Amygdala (tissue), 56 donors: ENCODE measurements at places on chromosomes 16 and 17.
A peak's percentile ranks its signal among the peaks of the same experiment; 100 is the strongest.

GRCh38 chr16:2777903-2778629 is 986 bp upstream of the ELOB start:
- DNase-seq = no peak

DNA sequence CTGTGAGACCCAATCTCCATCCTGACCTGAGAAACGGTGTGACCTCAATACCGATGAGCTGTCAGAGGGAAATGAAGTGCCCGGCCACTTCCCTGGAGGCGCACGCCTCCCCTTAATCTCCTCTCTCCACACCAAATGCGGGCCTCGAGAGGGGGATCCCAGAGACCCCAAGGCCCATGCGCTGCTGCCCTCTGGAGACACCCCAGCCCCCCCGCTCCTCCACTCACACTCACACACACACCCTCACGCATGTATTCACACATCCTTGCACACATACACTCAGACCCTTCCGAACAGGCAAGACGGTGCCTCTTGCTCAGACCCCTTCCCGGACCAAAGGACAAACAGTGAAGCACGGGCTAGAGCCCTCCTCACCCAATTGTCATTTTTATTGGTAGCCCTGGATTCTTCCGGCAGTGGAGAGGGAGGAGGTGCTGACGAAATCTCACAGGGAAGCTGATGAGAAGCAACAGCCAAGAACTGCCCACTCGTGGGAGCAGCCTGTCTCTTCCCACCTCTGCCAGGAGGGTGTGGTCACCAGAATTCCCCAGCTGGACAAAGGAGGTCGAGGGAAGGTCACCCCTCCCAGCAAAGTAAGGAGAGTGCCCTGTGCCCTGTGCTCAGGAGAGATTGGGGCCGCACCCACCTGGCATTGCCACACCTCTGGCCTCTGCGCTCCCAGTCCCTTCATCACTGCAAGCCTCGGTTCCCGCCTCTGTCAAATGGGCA is 136.0 kb upstream of the TNRC6C start:
- no peak for DNase-seq

DNA sequence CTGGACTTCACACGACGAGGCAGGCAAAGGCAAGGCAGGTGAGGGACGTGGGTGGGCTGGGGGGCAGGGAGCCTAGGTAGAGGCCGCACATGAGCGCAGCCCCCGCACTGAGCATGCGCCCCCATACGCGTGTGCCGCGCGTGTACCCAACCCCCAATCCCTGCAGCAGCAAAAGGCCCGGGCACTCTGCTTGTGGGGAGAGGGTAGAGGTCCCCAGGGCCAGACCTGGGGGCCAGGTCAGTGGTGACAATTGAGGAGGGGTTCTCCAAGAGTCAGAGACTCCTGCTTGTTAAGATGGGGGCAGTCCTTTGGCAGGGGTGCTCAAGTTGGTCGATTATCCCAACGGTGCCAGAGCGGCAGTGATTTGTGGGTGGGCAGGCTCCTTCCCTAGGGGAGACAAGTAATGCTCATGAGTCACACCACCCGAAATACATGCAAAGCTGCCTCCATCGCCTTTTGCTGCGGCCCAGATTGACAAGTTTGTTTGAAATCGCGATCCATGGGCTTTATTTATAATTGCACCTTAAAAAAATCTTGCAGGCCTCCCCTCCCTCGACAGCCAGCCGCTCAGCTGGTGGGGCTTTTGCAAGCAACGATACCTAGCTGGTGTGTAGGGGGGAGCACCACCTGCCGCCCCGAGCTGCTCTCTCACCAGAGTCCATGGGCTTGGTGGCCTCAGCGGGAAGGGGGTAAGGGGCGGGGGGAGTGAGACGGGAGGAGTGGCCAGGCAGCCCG is 1.1 kb upstream of the GIT1 start:
- peak; percentile 46 for DNase-seq

DNA sequence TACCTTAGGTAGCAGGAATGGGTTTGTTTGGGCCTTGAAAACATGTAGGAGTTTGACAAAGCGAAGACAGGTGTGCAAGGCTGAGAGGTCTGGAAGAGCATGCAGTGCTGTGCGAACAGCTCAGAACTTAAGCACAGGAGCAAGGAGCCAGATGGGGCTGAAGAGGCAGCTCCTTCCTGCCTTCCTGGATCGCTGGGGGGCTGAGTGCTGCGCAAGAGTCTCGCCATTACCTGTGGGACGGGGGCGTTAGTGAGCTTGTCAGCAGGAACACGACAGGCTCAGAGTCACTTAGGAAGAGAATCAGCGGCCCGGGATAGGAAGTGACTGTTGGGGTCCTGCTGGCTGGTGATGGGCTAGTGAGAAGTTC is 464 bp upstream of the MRM1 start:
- no peak for DNase-seq

DNA sequence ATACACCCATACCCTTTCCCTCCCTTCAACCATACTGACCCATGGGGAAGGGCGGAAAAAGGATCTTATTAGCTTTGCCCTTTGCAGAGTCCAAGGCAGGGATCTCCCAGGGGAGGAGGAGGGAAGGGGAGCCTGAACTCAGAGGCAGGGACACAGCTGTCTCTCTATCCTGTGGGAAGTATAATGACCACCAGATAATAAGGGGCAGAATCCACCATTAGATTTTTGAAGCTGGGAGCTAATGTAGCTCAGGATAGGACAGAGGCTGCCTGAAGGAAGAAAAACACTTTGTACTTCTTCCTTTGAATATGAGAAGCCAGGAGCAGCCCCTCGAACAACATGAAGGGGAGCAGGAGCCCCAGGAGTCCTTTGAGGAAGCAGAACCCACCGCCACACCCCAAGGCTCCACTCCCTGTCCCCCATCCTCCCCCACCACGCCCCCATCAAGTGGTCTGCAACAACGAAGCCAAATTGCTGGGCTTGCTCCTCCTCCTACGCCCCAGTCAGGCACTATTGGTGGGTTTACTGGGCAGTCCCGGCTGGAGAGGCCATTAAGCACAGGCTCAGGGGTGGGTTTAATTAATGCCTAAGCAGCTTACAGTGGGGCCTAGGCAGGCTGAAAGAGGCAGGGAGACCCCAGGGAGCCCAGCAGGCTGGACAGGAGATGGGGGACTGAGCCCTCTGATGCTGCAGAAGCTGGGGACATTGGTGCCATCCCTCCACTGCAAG is 5.3 kb downstream of the MPP2 start:
- no peak for DNase-seq

DNA sequence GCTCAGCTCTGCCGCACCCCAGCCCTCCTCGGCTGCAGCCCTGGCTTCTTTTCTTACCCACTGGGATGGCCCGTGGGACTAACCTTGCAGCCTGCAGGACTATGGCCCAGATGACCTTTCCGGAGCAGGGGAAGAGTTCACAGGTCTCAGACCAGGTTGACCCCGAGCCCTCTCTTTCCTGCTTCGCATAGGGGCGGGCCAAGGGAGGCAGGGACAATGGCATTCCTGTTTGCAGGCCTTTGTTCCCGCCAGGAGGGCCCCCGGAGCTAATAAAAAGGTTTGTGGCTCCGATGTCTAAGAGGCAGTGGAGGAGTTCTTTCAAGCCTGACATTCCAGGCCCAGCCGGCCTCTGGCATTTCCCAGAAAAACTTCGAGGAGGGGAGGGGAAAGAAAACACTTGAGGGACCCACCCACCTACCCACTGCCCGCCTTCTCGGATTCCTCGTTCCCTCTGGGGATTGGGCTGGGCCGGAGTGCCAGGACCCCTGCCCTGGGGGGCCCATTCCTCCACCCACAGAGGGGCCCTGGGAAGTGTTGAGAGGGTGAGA is 5.8 kb upstream of the SOCS3 start:
- DNase-seq = no peak

GRCh38 chr16:47904691-47905090 is 251.1 kb downstream of the ABCC12 start:
- DNase-seq = no peak

- no peak for DNase-seq
Measured at GRCh38 chr17:80513892-80514291, 30.7 kb upstream of the RPTOR start.

DNA sequence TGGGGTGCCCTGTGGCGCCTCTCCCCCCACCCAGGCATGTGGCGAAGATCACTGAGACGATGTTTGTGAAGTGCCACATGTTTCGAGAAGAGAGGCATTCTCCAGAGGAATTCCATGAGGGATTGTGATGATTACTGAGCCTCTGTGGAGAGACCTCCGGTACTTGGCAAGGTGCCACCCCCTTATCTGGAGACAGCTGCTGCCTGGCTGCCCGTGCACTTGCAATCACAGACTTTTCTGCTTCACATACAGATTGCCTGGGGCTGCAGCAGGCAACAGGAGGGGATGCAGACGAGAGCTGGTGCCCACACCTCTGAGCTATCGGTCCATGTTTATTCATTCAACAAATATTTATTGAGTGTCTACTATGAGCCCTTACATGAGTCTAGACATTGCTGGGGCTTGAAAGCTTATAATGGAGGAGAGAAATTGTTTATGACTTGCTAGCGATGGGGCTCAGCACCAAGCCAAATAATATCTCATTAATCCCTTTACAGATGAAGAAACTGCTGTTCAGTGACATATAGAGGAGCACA is 317.2 kb upstream of the ZFHX3 start:
- no peak for DNase-seq

DNA sequence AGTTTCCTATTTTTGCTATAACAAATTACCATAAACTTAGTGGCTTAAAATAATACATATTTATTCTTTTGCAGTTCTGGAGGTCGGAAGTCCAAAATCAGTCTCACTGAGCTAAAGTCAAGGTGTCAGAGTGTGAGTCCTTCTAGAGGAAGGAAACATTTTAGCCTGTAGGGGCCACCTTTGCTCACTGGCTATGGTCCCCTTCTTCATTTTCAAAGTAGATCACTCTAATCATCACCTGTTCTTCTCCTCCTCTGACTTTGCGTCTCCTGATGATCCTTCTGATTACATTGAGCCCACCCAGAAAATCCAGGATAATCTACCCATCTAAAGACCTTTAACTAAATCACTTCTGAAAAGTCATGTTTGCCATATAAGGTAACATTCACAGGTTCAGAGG is 534.4 kb upstream of the SALL1 start:
- DNase-seq = no peak

GRCh38 chr17:27423651-27424050 is 32.6 kb upstream of the KSR1 start:
- DNase-seq = no peak

GRCh38 chr17:40095944-40096791 is 4.2 kb downstream of the NR1D1 start:
- no peak for DNase-seq

- no peak for DNase-seq
Measured at GRCh38 chr16:56424791-56425438, 430 bp downstream of the AMFR start.

DNA sequence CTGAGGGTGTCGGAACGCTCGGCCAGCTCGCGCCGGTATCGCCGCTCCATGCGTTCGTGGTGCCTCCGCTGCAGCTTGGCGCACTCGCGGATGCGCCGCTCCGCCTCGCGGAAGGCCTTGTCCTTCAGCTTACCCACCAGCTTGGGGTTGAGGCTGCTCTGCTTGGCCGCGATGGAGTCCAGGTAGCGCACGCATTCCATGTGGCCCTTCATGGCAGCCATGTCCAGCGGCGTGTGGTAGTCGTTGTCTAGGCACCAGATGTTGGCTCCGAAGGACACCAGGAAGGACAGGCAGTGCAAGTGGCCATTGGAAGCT is 2.8 kb downstream of the USH1G start:
- DNase-seq = no peak

DNA sequence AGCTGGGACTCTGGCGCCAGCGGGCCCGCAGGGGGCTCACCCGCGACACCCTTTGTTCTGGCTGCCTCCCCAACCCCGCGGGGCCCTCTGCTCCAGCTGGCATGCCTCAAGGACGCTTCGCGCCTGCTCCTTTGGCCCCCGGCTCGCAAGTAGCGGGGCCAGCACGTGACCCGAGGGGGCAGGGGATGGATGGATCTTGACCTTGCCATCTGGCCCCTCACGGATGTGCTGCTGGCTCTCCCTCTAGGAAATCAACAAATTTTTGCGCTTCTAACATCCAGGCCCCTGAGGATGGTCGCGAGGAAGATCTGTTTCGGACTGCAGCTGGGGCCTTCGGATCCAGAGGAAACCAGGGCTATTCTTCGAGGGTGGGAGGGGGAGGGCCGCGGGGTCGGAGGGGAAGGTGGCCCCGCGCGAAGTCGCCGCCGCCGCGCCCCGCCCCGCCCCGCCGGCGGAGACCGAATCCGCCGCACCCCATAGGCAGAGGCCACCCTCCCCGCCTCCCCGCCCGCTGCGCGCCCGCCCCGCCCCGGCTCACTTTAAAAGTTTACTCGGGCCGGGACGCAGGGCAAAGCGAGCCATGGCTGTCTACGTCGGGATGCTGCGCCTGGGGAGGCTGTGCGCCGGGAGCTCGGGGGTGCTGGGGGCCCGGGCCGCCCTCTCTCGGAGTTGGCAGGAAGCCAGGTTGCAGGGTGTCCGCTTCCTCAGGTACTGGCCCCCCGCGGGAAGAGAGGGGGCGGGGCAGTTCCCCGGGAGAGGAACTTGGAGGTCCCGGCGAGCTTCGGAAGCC is at the start of gene ACSF2:
TSS of gene ACSF2 (plus strand) at position 537 of the 790 bp plus-strand sequence. CDS start at position 581, 44 bp downstream.
- DNase-seq = no peak

- DNase-seq = no peak
Measured at GRCh38 chr17:29041571-29041970, 1.4 kb upstream of the PIPOX start.

GRCh38 chr16:16865374-16865773 is 486.4 kb downstream of the NPIPA7 start:
- DNase-seq = no peak

DNA sequence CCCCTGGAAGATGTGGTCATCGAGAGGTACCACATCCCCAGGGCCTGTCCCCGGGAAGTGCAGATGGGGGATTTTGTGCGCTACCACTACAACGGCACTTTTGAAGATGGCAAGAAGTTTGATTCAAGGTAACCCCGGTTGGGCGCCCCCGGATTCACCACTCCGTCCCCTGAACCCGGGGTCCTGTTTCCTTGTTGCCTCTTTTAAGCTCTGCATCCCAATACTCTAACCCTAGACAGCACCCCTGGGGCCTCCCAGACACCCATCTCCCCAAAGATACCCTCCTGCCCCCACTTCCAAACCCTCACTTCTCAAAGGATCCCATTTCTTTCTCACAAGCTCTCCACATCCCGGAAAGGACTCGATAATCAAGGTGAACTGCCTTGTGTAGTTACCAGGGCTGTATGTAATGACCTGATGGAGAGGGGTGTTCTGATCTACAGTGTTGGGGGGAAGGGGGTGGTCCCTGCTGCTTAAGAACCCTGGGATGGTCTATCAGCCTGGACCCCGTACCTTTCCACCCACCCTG is 412 bp downstream of the FKBP10 start:
- DNase-seq = no peak

GRCh38 chr17:37305406-37305905 is 70.3 kb upstream of the C17orf78 start:
- DNase-seq = no peak
